NCI-H226 (cell line): ENCODE measurements at places on chromosomes 6 and 20.

GRCh38 chr20:31681769-31682168, 40.9 kb downstream of the BCL2L1 start:
- no peak for DNase-seq

DNA sequence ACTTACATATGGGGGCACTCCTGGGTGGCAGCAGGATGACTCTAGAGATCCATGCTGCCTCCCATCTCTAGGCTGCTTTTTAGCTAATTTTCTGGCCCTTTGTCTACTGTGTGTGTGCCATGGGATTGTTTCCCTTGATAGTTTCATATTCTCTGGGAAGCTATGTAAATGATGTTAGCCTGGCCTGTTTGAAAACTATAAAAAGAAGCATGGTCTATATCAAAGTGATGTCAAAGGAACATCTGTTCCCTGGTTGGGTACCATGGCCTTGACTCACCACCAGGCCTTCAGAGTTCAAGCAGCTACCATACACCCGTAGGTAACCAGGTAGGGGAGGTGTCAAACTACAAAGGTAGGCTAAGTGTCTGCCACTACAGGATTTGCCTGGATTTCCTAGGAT, 310.4 kb downstream of the FRK start:
- no peak for DNase-seq

DNA sequence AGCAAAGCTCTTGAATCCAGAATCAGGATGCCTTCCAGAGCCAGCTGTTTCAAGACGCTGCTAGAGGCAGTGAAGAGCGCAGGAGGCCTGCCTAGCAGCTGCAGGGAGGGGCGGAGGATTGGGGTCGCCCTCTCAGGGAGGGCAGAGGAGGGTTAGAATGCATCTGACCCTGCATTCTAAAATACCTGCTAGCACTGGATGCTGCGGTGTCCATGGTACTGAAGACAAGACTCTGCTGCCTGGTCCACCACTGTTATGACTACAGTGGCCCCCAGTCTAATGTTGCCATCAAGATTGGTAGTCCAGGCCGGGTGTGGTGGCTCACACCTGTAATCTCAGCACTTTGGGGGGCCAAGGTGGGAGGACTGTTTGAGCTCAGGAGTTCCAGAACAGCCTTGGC, 193.7 kb upstream of the PROKR2 start:
- no peak for DNase-seq

DNA sequence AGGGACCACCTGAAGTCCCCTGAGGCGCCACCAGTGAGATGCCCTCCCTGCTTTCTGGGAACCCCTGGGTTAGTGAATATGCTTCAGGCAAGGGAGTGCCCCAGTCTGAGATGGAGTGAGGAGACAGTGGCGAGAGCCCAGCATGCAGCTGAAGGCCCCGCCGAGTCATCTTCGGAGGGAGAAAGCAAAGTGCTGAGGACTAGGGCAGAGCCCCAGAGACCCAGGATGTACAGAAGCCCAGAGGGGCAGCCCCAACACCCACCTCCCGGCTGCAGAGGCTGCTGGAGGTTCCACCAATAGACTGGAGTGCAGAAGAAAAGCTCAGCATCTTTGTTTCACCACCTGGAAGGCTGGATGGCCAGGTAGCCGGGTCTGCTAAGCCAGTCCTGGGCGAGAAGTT, 14.1 kb downstream of the ANKRD60 start:
- no peak for DNase-seq

DNA sequence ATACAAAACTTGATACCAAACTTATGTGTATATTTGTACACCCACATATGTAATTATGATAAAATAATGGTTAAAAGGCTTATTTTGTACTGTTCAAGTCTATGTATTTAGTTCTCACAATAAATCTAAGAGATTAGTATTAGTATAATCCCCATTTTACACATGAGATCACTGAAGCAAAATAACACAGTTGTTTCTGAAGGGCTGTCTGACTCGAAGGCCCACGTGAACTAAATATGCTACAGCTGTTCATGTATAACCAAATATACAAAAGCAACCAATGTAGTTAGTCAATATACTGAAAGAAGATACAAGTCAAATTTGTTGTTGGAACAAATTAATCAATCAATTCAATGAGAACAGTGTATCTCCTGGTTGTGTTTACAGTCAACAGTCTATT, 959.2 kb downstream of the EPHA7 start:
- DNase-seq = no peak

GRCh38 chr6:105797286-105797979, 288.7 kb upstream of the PRDM1 start:
- no peak for DNase-seq

GRCh38 chr6:122839472-122839871, 50.4 kb downstream of the SMPDL3A start:
- peak; percentile 17 for DNase-seq

GRCh38 chr20:2738331-2739041, 45.9 kb downstream of the EBF4 start:
- no peak for DNase-seq

DNA sequence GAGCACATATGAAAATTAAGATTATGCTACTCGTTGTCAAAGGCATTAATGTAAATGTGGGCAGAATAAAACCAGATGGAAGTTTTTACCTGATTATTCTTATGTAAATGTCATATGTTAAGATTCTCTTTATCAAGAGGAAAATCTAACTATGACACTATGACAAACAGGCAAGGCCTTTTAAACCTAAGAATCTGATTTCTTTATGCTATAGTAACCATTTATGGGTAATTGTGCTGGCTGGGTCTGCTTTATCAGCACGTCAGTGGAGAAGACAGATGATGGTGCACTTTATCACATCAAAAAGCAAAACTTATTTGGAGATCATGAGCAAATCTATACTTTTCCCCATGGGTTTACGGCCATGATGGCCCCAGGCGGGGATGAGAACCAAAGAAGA, 412.0 kb upstream of the NOX3 start:
- DNase-seq = no peak

DNA sequence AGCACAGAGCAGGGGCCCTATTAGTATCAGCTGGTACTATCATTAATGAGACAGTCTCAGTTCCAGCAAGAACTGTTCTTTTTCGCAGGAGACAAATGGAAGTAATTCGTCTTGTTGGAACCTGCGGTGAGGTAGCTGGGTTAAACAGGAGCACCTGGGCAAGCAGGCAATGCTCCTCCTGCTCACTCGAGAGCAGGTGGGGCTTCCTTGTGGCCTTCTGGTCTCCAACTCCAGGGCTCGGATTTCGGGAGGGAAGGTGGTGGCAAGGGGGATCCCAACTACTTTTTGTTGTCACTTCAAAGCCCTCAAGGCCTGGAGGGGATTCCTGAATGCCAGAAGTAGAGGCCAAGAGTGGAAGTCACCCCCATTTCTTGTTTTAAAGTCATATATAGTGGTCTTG, 1.3 kb upstream of the SPEF1 start:
- DNase-seq = no peak

DNA sequence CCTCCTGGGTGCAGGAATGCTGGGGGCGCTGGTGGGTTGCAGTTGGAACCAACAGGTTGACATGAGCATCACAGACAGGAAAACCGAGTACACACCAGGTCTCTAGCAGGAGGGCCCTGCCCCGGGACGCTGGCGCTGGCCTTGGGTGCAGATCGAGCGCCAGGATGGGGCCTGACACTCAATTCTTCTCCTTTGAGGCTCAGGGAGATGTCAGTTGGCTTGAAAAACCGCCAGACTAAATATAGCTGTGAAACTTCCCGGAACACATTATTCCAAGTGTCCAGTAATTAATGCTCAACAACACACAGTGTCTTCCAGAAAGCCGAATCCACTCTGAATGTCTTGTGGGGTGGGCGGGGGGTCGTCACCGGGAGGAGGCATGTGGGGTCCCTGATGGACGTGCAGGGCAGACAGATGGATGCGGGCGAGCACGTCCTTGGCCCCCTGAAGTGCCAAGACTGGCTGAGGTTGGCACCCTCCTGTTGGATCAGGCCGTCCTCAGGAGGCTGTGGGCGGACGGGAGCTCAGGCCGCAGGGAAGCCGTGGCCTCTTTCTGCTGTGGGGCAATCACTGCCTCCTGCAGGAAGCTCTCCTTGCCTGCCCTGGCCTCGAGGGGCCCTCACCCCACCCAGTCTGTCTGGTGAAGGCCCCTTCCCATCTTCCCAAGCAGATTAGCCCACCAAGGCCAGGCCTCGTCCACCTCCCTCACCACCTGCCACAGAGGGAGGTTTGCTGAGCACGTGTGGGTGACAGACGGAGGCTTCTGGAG, 19.4 kb upstream of the GATA5 start:
- no peak for DNase-seq

DNA sequence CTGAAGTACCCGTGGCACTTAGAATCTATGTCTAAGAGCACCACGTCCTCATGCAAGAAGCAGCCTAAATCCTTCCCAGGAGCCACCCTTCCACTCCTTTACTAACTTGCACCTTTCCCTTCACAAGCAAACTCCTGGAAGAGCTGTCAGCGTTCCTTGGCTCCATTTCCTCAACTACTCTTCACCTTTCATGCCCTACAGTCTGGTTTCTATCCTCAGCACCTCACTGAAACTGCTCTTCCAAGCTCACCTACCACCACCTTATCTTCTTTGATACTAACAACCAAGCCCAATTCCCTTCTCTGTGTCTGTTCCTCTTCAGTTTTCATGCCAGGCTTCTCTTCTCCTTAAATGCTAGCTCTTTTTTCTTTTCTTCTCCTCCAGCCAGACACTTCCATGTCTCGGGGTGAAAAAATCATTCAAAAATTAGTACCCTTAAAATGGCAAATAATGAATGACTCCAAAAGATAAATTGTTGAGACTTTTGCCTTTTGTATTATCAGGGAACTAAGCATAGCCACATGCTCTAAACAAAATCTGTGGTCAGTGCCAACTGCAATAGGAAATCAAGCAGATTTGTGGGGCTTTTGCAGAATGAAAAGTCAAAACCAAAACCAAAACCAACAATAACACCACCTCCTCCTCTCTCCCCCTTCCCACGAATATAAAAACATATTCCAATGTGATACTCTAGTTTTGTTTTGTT, 149.6 kb upstream of the KCNK16 start:
- no peak for DNase-seq

GRCh38 chr6:153616506-153616905, 422.5 kb upstream of the OPRM1 start:
- no peak for DNase-seq

DNA sequence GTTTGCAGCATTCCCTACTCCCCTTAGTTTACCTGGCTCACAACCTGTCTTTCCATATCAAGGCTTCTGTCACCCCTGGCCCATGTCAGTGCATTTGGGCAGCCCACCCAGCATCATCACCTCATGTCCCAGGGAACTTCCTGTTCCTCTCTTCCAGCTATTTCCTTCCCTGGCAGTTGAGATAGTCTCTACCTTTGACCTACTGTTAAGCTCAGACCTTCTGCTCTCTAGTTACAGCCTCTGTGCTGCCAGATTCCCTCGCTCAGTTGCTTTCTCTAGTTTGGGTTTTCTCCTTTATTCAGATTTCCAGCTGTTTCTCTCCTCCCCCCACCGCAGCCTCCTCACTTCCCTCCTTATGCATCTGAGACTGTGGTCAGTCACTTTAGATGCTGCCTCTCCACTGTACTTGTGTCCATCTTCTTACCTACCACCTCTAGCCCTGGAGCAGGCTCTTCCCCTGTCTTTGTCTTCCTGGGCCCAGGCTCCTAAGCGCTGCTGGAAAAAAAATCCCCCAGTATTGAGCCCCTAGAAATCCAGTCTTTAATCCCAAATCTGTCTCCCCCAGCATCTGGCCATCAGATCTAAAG, 16.3 kb downstream of the PTPN1 start:
- no peak for DNase-seq

GRCh38 chr6:135520781-135521180, 23.2 kb upstream of the AHI1 start:
- no peak for DNase-seq

- DNase-seq = no peak
These were observed 36.8 kb downstream of the YTHDF1 start for GRCh38 chr20:63178889-63179686.

DNA sequence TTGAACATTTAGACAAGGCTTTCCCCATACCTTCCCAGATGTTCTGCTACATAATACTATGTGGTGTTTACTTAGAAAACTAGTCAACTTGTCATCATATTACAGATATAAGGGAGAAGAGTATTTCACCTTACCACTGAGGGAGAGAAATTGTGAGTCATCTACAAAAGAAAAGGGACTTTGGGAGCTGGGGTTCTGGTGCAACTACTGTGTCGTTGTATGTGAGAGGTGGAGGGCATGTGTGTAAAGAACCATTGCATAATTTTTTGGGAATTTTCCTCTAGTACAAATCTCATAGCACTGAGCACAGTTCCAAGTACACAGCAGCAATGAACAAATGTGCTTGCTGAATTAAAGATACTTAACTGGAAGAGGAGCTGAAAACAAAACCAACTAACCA, 665.6 kb downstream of the DHX35 start:
- no peak for DNase-seq

DNA sequence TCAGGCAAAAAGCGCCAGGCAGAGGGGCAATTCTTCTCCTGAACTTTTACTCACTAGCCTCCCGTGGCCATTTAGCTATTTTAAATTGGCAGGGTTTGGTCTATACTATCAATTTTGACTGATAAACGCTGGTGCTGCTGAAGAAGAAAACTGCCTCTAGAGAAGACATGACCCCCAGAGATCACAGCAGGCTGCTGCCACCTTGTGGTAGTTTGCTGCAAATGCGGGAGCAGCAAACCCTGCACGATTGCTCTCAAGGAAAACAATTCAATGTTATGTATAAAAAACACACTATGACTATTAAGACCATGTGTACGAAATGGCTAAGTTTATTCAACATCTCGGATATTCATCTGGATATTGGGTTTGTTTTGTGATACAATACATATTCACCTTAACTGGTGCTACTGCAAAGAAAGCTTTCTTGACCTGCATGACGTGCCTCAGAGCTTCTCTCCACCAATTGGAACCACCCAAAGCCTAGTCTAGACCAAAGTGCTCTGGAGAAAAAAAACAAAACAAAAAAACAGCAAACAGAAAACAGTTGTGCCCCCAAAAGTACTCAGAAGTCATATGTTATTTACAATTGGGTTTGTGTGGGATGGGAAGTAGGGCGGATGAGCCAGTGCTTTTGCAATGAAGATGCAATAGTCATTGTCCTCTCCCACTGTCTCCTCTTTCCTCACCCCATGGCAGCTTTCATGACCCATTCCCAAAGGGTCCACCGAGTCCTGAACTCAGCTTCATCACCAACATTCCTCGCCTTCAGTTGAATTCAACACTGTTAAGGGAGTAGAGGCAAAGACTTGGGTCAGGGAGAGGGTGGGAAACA, 19.6 kb upstream of the IL17F start:
- DNase-seq = peak; percentile 7

GRCh38 chr6:169073311-169073710, 180.3 kb downstream of the THBS2 start:
- peak; percentile 100 for DNase-seq
